ENCODE measurements at places on chromosomes 2 and 18. TPM values are rescaled to one million over a fixed set of nuclear protein-coding genes. Genes with fewer than 3 reads are reported as not detected.

The C2orf81 gene
- not detected for total RNA-seq

The MAP2 gene
- 1.8 TPM for total RNA-seq

The ALK gene
- not detected for total RNA-seq

The TRIM43 gene
- total RNA-seq, result not detected

The DTNA gene
- 61.7 TPM for total RNA-seq

The MC4R gene
- total RNA-seq, result not detected

The GCC2 gene
- 17.2 TPM for total RNA-seq

The GCKR gene
- not detected for total RNA-seq

The ANKRD30B gene
- total RNA-seq, result not detected

The GCG gene
- total RNA-seq, result not detected

DNA sequence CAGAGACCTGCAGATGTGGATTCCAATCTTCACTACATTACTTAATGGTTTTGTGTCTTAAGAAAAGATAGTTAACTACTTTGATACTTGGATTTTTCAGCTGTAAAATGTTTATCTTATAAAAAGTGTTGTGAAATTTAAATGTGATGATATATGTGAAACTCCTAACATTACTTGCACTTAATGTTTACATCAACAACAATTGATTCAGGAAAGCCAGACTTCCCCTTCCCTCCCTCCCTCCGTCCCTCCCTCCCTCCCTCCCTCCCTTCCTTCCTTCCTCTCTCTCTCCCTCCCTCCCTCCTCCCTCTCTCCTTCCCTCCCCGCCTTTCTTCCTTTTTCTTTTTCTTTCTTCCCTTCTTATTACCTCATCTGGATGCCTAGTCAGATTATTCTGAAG is 773.9 kb upstream of the FAM98A start:
- no peak for DNase-seq

DNA sequence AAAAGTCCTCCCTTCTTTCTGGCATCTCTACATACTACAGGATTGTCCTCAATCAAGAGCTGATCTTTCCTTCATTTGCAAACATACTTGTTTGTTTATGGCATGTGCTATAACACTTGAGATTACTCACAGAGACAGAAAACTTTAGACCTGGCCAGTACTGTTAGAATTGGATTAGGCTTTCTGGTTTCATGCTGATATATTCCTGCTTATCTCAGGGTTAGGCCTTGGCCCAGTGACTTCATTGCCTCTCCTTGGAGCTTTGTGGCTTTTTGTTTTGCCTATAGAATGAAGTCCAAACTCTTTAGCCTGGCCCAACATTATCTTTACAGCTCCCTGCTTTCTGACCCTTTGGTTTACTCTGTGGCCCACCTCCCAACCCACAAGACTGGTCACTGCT is 363.3 kb downstream of the ALK start:
- no peak for DNase-seq

DNA sequence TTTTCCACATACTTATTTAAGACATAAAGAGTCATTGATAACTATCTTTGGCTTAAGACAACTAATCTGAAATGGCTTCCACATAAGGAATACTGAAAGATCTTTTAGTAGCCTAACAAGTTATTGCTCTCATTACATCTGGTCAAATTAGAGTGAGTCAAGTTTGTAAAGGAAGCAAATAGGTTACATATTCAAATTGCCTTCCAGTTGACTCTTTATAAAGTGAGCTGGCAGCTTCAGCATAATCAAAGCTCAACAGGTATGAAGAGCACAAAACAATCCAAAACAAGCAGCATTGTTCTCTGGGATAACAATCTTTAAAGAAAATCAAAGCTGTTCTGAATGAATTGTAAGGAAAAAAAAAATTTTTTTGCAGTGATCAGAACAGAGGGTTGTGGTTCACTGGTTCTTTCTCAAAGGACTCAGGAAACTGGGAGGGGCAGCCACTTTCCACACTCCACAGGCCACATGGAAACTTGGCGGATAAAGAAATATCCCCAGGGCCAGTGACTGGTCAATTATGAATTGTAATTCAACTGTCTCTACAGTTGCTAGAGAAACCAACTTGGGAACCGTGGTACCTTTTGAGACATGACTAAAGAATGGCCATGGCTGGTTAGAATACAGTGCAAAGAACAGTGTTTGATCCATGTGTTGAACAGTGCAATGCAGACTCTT is 369.3 kb upstream of the KCNH7 start:
- no peak for DNase-seq

DNA sequence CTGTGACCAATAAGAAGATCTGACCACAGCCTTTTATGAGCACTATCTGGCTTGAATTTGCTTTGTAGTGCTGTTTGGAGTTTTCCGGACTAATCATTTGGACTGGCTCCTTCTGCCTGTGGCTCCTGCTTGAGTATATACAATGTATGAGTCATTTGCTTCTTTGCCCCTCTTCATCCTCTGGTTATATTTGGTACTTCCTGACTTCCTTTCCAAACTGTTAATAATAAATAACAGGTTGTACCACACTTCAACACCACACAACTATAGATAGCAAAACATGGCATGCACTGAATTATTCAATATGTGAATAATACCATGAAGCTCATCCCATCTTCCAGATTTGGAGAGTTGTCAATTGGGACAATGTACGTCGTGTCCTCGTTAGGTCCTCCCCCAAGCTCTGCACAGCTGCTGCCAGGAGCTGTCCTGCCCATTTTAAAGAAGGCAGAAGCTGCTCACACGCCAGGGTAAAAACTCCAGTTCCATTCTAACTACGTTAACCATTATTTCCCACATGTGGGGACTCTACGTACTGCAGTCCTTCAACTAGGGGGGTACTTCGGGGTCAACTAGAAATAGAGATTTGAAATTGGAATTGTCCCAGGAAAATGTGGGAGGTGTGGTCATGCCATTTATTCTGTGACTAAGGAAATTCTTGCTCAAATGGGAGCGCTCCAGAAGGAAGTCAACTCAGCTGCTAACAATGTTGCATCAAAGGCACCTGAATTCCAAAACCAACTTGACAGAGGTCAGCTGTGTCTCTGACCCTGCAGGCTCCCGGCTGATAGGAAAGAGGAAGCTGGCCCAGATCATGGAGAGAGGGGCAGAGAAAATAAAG is 38.1 kb downstream of the ST8SIA5 start:
- DNase-seq, result no peak

DNA sequence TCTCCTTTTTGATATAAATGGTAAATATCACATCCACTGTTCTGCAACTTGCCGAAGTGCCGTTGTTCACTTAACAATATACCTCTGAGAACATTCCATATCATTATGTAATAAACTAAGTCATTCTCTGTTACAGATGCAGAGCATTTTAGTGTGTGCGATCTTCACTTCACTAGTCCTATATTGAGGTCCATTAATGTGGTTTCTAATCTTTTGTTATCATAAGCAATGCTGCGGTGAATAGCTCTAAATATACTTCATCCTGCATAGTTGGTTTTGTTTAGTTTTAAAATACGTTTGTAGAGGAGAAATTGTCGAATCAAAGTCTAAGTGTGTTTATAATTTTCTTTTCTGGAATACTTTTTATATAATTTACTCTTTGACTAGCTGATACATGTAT is 280.3 kb upstream of the TRIB2 start:
- DNase-seq, result no peak

DNA sequence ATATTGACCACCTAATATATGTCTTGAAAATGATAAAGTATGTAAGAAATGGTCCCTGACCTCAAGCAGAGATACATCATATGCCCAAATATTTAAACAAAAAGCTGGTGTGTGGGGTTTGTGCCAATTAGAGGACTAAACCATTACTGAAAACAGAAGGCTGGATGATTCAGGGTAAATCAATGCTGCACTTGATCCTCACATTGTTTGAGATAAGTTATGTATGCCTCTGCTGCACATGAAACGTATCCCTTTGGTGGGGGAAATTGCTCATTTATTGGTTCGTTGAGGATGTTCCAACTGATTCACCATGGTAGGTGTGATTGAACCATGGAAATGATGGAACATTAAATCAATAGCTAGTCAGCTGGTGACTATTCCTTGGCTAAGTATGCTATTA is 24.7 kb upstream of the DARS1 start:
- DNase-seq, result no peak

GRCh38 chr2:221042926-221043325 is 529.2 kb downstream of the EPHA4 start:
- DNase-seq, result no peak

DNA sequence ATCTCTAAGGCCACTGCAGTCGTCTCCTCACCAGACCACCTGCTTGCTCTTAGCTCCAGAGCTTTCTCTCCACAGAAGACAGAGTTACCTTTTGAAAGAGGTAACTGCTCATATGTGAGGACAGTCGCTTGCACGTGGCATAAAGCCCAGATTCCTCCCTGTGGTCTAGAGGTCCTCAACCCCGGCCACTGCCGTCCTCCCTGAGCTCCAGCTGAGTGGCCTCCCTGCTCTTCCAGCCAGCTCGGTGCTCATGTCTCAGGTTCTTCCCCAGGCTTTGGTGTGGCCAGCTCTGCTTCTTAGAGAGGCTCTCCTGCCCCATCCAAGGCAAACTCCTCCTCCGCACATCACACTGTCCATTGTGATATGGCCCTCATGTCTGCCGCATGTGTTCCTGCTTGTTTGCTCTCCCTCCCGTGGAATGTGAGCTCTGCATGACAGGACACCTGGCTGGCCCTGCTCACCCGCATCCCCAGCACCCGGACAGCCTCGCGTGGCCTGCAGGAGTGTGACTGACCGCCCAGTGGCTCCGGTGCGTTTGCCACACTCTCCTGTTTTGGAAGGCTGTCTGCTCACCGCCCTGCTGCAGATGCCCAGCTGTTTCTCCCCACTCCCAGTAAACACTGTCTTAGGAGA is 91.5 kb upstream of the LDLRAD4 start:
- DNase-seq, result no peak

DNA sequence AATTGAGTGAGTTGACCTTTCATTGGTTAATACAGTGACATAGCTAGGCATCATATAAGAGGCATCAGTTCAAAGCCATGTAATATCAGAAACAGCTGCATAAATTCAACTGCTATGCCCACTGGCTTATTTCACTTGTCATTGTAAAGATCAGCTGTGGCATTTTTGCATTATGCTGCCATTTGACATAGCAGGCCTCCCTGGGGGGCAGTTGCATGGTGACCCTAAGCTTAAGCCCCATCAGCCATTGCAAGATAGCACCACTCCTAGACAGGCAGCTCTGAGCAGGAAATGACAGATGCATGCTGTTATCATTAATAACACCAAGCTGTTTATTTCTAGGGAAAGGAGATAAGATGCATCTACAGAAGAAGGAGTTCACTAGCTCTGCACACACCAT is 233.4 kb upstream of the CNTNAP5 start:
- DNase-seq, result no peak

DNA sequence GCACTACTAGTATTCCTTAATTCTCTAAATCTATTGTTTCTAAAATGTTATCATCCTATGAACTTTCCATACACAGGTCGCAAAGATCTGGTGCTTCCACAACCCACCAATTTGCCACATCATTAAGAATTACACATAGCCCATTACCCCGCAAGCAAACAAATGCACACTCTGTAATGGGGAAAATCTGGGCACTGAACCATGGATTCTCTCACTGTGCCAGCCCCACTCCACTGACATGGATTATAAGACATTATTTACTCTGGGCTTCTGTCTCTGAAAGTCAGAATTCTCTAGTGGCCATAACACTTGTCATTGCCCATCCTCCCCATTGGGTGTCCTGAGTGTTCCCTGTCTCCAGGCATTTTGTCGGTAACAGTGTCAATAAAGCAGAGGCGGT is 537.1 kb downstream of the EPHA4 start:
- DNase-seq, result no peak

DNA sequence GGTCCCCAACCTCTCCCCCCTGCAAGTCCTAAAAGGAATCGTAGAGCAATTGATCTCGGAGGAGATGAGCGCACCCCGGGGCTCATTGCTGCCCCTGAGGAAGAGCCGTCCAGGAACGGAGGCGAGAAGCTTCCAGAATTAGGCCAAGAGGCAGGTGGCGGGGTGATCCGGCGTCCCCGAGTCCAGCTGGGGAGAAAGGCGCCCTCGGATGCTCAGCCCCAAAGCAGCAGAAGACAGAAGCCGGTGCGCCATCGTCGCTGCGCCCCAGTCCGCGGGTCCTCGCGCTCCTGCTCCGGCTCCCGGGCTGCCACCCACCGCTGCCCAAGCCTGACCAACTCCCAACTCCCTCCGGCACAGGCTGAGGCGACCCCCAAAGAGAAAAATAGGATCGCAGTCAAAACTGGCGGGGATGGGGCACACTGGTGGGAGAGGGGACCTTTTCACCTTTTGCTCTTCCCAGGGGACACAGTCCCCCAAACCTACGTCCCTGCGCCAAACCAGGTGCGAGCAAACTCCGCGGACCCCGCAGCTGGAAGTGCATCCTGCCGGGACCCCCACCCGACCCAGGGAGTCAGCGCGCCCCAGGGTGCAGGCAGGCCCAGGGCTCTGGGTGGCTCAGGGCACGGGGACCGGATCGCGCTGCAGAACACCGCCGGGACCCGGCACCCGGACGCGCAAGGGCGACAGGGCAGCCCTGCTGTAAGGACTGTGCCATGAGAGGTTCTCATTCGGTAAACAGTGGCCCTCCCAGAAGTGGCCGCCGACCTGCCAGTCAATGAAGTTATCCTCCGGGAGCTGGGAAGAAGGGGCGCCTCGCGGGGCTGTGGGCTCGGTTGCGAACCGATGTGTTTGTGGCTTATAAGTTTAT is 8.4 kb upstream of the MEIS1 start:
- DNase-seq, result no peak

GRCh38 chr2:19722531-19722971 is 179.2 kb downstream of the TTC32 start:
- DNase-seq, result no peak

GRCh38 chr2:209473930-209474419 is 50.1 kb downstream of the MAP2 start:
- no peak for DNase-seq

- DNase-seq, result no peak
Observed at GRCh38 chr18:27311114-27311513, 126.0 kb upstream of the CHST9 start.

- DNase-seq, result no peak
Observed at GRCh38 chr18:54852780-54853675, 24.8 kb downstream of the RAB27B start.

GRCh38 chr2:71829008-71829407 is 318.7 kb downstream of the CYP26B1 start:
- no peak for DNase-seq

- no peak for DNase-seq
Observed at GRCh38 chr2:207110310-207110709, 55.4 kb downstream of the KLF7 start.

DNA sequence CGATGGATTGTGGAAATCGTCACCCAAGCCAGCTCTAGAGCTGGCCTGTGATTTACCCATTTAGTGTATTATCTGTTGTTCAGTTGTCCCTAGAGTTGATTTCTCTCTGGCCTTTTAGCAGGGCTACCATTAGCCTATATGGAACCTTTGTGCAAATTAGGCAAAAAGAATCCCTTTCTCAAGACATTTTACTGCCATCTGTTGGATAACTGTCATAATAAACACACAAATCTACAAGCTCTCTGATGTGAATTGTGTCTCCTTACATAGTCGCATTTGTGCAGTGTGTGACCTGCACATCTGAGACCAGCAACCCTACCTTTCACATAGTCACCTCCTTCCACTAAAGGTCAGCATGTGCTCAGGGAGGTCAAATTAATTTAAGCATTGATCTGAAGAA is 34.0 kb downstream of the LOXHD1 start:
- DNase-seq, result no peak

- DNase-seq, result peak; percentile 20
Observed at GRCh38 chr18:48719974-48720654, 181.3 kb downstream of the CTIF start.

Data from gastrocnemius medialis (tissue), 4 donors.